T-helper 17 cell (primary cell): ENCODE measurements at places on chromosomes 16 and 17.
A peak's percentile ranks its signal among the peaks of the same experiment; 100 is the strongest.

DNA sequence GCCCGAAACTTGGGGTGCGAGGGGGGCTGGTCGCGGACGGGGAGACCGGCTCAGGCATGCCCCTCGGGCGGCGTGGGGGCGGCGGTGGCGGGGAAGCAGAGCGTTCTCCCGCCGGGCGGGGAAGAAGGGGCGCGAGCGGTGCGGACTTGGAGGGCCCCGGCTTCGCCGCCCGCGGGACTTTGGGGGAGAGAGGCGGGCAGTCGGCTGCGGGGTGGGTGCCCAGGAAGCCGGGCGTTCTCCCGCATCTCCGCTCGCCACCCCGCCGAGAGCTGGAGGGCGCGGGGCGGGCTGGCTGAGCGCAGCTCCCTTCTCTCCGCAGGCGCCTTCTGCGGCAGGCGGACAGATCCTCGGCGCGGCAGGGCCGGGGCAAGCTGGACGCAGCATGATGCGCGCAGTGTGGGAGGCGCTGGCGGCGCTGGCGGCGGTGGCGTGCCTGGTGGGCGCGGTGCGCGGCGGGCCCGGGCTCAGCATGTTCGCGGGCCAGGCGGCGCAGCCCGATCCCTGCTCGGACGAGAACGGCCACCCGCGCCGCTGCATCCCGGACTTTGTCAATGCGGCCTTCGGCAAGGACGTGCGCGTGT is 772 bp downstream of the NTN1 start:
- H3K27me3 ChIP-seq = peaks cover 58% of the 10 kb centered on the region
- peak overlapping the region; percentile 92 for H3K4me3 ChIP-seq
- H3K4me1 ChIP-seq = peaks cover 8% of the 10 kb centered on the region
- no peak for DNase-seq
- H3K27ac ChIP-seq = no peak overlapping the region

DNA sequence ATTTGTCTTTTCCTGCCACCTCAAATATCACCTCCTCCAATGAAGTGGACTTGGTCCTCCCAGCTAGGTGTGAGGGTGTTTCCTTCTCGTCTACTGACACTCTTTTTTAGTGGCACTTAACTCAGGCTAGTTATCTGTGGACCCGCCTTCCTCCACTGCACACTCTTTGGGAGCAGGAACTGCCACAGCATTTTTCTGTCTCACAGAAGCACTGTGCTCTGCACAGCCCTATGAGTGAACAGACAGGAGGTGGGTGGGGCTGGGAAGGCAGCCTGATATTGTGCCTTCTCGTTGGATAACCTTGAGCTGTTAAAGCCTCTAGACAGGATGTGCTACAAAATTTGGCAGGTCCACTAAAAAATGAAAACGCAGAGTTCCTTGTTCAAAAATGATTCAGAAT is 31.9 kb upstream of the HOXB13 start:
- no peak for DNase-seq
- no peak overlapping the region for H3K4me3 ChIP-seq
- H3K27ac ChIP-seq = no peak overlapping the region
- peaks cover 6% of the 10 kb centered on the region for H3K36me3 ChIP-seq
- peaks cover 86% of the 10 kb centered on the region for H3K27me3 ChIP-seq

GRCh38 chr17:2179615-2180295 is 123.8 kb downstream of the SMG6 start:
- H3K27ac ChIP-seq = peak overlapping the region; percentile 11
- no peak overlapping the region for H3K4me3 ChIP-seq
- H3K4me1 ChIP-seq = peaks cover 12% of the 10 kb centered on the region
- H3K36me3 ChIP-seq = peaks cover 15% of the 10 kb centered on the region

- no peak for DNase-seq
- no peak overlapping the region for H3K4me3 ChIP-seq
- H3K27me3 ChIP-seq = no peaks in the 10 kb centered on the region
- H3K27ac ChIP-seq = peak overlapping the region; percentile 9
- H3K36me3 ChIP-seq = peaks cover 18% of the 10 kb centered on the region
Observed at GRCh38 chr16:80971819-80972218, 34.9 kb downstream of the CMC2 start.

GRCh38 chr16:16021988-16022682 is 72.7 kb downstream of the ABCC1 start:
- H3K4me3 ChIP-seq = peak overlapping the region; percentile 50
- H3K4me1 ChIP-seq = peaks cover 33% of the 10 kb centered on the region
- H3K27me3 ChIP-seq = no peaks in the 10 kb centered on the region
- peak overlapping the region; percentile 98 for H3K27ac ChIP-seq
- no peak for DNase-seq

DNA sequence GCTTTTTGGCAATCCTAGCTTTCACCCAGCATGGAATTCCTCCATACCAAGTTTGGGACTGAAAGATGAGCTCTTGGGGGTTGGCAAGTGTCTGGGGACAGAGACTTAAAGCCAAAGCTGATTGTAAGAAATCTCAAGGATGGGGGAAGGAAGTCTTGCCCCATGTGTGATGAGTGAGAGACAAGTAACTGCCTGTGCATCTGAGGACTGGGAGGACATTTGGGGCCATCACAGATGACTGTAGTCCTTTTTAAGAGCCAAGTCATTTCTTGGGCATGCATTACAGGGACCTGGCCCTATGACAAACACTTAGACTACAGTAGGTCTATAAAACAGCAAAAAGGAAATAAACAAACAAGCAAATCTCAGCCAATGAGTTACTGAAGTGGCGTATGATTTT is 36.3 kb upstream of the CCL2 start:
- no peak for DNase-seq
- no peak overlapping the region for H3K4me3 ChIP-seq
- H3K36me3 ChIP-seq = peaks cover 2% of the 10 kb centered on the region
- no peaks in the 10 kb centered on the region for H3K4me1 ChIP-seq
- no peak overlapping the region for H3K27ac ChIP-seq
- peaks cover 55% of the 10 kb centered on the region for H3K27me3 ChIP-seq

- peak overlapping the region; percentile 85 for H3K4me3 ChIP-seq
- H3K27me3 ChIP-seq = peaks cover 31% of the 10 kb centered on the region
Observed at GRCh38 chr16:75494661-75495075, 573 bp downstream of the CHST6 start.

- no peak for DNase-seq
- no peak overlapping the region for H3K4me3 ChIP-seq
- no peaks in the 10 kb centered on the region for H3K4me1 ChIP-seq
- H3K27ac ChIP-seq = no peak overlapping the region
- H3K36me3 ChIP-seq = no peaks in the 10 kb centered on the region
- no peaks in the 10 kb centered on the region for H3K27me3 ChIP-seq
Observed at GRCh38 chr16:73418051-73418450, 370.1 kb upstream of the ZFHX3 start.

- peak overlapping the region; percentile 43 for H3K4me3 ChIP-seq
- peaks cover 18% of the 10 kb centered on the region for H3K4me1 ChIP-seq
- no peak overlapping the region for H3K27ac ChIP-seq
- peaks cover 2% of the 10 kb centered on the region for H3K36me3 ChIP-seq
- no peak for DNase-seq
Observed at GRCh38 chr16:30113711-30114333, 485 bp upstream of the GDPD3 start.

DNA sequence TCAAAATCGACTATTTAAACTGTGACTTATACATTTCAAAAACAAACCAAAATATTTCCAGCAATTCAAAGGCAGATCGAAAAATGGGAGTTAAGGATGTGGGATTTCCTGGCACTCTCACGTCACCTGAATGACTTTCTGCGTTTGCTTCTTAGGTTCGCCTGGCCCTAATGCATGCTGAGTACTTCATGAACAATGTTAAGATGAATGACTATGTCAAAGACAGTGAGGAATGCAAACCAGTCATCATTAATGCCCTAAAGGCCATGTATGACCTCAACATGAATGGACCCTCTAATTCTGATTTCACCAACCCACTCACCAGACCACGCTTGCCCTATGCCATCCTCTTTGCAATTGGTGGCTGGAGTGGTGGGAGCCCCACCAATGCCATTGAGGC is 7.3 kb downstream of the KLHL10 start:
- no peak overlapping the region for H3K27ac ChIP-seq
- no peaks in the 10 kb centered on the region for H3K27me3 ChIP-seq
- H3K36me3 ChIP-seq = no peaks in the 10 kb centered on the region
- H3K4me3 ChIP-seq = no peak overlapping the region
- peaks cover 7% of the 10 kb centered on the region for H3K4me1 ChIP-seq

GRCh38 chr16:87461466-87461991 is 31.3 kb downstream of the ZCCHC14 start:
- no peak for DNase-seq
- H3K4me3 ChIP-seq = no peak overlapping the region
- no peaks in the 10 kb centered on the region for H3K36me3 ChIP-seq
- H3K4me1 ChIP-seq = peaks cover 35% of the 10 kb centered on the region
- peak overlapping the region; percentile 70 for H3K27ac ChIP-seq

DNA sequence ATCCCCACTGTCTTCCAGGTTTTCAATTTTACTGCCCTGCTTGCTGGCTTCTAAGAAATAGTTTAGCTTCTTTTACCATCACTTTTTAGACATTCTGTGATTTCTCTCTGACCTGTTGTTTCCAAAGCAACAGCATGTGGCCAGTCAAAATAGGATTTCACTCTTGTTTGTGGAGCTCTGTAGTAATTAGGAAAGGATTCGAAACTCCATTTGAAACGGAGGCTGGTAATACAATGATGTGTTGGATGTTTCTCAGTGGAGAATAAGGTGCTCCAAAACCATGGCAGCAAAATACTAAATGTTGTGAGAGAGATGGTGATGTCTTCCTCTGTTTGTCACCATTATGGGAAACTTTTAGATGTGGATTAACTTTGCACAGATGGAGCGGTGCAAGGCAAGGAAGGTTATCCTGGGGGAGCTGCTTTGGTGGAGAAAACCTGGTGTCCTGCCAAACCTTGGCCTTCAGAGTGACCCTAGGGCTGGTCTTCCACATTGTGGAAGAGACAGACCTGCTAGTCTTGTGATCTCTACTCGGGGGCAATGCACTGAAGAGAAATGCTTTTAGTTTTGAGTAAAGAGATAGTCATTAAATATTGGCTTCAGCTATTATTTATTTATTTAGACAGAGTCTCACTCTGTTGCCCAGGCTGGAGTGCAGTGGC is 79.4 kb downstream of the PRKCA start:
- no peaks in the 10 kb centered on the region for H3K27me3 ChIP-seq
- no peak for DNase-seq
- H3K4me3 ChIP-seq = no peak overlapping the region
- no peak overlapping the region for H3K27ac ChIP-seq
- H3K4me1 ChIP-seq = peaks cover 21% of the 10 kb centered on the region
- peaks cover 2% of the 10 kb centered on the region for H3K36me3 ChIP-seq

GRCh38 chr17:59238906-59239305 is 18.6 kb downstream of the GDPD1 start:
- no peak overlapping the region for H3K27ac ChIP-seq
- no peak overlapping the region for H3K4me3 ChIP-seq
- no peak for DNase-seq
- no peaks in the 10 kb centered on the region for H3K4me1 ChIP-seq

GRCh38 chr17:49146620-49147306 is 14.2 kb downstream of the B4GALNT2 start:
- peaks cover 55% of the 10 kb centered on the region for H3K27me3 ChIP-seq
- no peak overlapping the region for H3K4me3 ChIP-seq
- H3K36me3 ChIP-seq = no peaks in the 10 kb centered on the region

- peaks cover 13% of the 10 kb centered on the region for H3K36me3 ChIP-seq
- H3K4me3 ChIP-seq = peak overlapping the region; percentile 36
- peak overlapping the region; percentile 56 for H3K27ac ChIP-seq
- DNase-seq = no peak
Observed at GRCh38 chr17:80361495-80362220, 53.3 kb upstream of the ENDOV start.

DNA sequence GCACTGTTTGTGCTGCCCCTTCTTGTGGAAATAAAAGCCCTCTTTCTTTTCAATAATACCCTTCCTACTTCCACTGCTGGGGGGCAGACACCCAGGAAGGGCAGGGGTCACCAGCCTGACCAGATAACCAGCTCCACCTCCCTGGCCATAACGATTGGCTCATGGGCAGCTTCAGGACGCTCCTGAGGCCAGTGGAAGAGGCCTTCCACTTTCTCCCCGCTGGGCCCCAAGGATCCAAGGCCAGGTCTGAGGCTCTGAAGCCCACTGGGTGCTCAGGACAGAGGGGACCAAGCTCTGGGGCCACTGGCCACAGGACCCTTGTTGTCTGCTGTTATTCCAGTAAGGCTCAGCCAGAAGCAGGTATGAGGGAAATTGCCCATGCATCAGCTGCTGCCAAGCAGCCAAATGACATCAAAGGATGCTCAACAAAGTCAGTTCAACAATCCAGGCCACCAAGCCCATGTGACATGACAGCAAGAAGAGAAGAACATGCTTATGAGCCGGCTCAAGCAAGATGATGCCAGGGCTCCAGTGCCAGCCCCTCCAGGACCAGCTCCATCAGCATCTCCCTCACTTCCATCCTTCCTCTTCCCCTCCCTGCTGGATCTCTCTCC is 238.8 kb downstream of the ZNF423 start:
- no peak for DNase-seq
- H3K4me3 ChIP-seq = no peak overlapping the region
- H3K27me3 ChIP-seq = no peaks in the 10 kb centered on the region
- no peaks in the 10 kb centered on the region for H3K36me3 ChIP-seq
- H3K4me1 ChIP-seq = no peaks in the 10 kb centered on the region

DNA sequence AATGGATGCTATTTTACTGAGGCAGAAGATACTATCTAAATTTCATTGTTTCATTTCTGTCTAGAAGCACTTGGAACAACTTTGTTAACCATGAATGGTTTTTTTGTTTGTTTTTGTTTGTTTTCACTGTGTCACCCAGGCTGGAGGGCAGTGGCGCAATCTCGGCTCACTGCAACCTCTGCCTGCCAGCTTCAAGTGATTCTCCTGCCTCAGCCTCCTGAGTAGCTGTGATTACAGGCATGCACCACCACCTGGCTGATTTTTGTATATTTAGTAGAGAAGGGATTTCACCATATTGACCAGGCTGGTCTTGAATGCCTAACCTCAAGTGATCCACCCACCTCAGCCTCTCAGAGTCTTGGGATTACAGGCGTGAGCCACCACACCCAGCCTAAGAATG is 40.5 kb downstream of the ABHD15 start:
- H3K27ac ChIP-seq = no peak overlapping the region
- no peaks in the 10 kb centered on the region for H3K4me1 ChIP-seq
- H3K4me3 ChIP-seq = no peak overlapping the region

DNA sequence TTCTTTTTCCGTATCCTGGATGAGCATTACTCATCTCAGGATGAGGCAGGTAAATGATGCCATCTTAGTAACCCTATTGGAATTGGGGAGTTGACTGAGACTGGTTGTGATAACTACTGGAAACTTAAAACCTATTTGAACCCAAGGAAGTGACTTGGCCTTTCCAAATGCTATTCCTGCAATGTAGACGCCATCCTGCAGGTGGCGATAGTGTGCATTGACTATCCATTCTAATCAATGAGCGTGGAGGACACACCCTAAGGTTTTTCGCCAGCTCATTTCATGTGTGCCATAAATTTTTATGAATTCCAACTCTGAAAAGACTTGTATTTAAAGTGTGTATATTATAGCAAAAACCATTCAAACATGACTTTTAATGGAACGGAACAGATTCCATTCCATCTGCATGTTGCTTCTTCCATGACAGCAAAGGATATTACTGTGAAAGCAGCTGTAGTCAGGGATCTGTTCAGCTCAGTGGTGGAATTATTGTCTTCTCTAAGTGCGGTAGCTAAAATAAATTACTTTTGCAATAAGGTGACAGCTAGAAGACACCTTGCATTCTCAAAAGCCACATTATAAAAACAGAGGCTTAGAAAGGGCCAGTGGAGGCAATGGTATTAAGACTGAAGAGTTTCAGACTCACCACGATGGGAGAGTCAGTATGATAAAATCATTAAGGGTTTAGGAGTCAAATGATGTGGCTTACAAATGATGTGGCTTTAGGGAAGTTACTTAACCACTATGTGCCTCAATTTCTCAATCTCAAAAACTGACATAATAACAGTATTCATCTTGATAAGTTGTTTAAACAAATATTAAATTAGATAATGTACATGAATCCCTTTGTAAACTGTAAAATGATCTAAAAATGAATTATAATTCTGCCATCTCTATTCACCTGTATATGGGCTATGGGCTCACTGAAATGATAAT is 55.5 kb downstream of the SYT17 start:
- no peak overlapping the region for H3K27ac ChIP-seq
- no peaks in the 10 kb centered on the region for H3K4me1 ChIP-seq
- no peak overlapping the region for H3K4me3 ChIP-seq
- DNase-seq = no peak
- H3K36me3 ChIP-seq = no peaks in the 10 kb centered on the region
